ENCODE measurements at places on chromosomes 1 and 21. TPM values are rescaled to one million over a fixed set of nuclear protein-coding genes. Genes with fewer than 3 reads are reported as not detected.

Gene UBL4B
- not detected for total RNA-seq

Gene S100A1
- total RNA-seq, result not detected

Gene ATXN7L2
- 1.3 TPM for total RNA-seq

Gene ILDR2
- total RNA-seq, result under 0.01 TPM

Gene S100A2
- 0.98 TPM for total RNA-seq

Gene BATF3
- 1.1 TPM for total RNA-seq

Gene FCER1A
- not detected for total RNA-seq

Gene BRDT
- total RNA-seq, result not detected

Gene REG4
- not detected for total RNA-seq

Gene CSF3R
- not detected for total RNA-seq

Gene COA7
- total RNA-seq, result 7.9 TPM

Gene CZIB
- total RNA-seq, result 50.8 TPM
